ENCODE measurements at places on chromosomes 13 and 19. TPM values are rescaled to one million over a fixed set of nuclear protein-coding genes. Genes with fewer than 3 reads are reported as not detected.

The CGB1 gene
- total RNA-seq, result not detected

The LYPD3 gene
- 0.38 TPM for total RNA-seq

The ITGBL1 gene
- total RNA-seq, result 2.2 TPM

The MYCBP2 gene
- 42.2 TPM for total RNA-seq

The ZNF132 gene
- total RNA-seq, result 5.7 TPM

The HSPBP1 gene
- total RNA-seq, result 29.0 TPM

Measured in left ventricle myocardium inferior (tissue), 1 donor.